ENCODE measurements at places on chromosomes 6 and 20.

DNA sequence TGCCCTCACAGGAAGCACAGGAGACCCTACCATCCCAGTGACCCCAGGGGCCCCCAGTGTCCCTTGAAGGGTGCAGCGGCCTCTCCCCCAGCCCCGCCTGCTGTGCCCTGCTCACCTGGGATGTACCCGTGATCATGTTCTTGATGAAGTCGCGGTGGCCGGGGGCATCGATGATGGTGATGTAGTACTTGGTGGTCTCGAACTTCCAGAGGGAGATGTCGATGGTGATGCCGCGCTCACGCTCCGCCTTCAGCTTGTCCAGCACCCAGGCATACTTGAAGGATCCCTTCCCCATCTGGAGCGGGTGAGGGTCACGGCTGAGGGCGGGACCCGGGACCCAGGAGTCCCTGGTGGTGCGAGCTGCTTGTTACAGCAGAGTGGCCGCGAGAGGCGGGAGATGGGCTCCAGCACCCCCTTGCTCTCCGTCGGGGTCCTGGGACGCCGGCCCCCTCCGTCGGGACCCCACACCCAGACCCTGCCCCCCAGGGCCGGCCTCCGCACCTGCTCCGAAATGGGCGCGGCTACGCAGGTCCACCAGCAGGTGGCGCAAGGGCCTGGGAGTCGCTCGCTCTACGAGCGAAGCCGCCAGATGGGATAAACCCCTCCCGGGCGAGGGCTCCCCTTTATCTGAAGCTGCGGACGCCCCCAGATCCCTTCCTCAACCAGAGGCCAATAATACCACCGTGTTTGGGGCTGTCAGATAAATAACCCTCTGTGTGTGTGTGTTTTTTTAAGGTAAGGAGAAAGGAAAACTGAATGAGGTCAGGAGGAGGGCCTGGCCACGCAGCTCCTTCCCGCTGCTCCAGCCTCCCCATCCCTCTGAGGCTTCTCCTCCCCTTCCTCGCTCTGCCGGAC is 2.9 kb downstream of the EEF1A2 start:
- no peak for DNase-seq

GRCh38 chr20:10314198-10314597 is 95.6 kb downstream of the SNAP25 start:
- DNase-seq, result no peak

- DNase-seq, result no peak
Measured at GRCh38 chr6:107132330-107132954, 17.1 kb upstream of the BEND3 start.

DNA sequence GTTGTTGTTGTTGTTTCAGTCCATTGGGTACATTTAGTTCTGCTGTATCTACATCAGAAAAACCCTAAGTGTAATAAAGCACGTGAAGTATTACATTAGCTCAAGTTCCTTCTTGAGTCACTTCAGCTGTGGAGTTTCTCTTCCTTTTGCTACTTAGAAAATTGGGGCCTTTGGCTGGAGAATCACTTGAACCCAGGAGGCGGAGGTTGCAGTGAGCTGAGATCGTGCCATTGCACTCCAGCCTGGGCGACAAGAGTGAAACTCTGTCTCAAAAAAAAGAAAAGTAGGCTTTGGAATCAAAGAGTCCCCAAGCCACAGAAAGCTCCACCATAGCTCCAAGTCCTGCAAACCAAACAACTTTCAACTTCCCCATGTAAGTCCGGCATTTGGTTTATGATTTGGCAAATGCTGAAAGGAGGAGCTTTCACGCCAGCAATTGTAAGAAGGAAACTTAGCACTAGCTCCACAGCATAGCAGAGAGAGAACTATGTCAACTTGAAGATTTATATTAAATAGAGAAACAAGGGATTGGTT is 56.5 kb upstream of the RNF144B start:
- DNase-seq, result no peak

GRCh38 chr6:34239500-34239825 is 2.8 kb downstream of the HMGA1 start:
- DNase-seq, result no peak

GRCh38 chr6:170221753-170222400 is 69.0 kb downstream of the DLL1 start:
- DNase-seq, result no peak

DNA sequence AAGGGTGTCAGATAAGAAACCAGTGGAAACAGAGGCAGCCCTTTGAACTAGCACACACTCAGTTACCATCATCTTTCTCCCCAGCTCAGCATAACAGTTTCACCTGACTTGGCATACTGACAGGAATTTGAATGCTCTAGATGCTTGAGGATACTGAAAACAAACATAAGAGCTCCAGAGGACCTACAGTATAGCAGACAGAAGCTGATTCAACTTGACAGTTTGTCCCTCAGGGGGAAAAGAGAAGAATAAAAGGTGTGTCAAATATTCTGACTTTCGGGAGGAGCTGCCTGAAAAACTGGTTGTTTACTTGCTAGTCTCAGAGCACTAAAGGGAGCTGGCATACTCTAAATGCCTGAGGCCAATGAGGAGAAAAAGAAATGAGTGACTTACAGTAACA is 35.1 kb downstream of the EYS start:
- DNase-seq, result no peak

GRCh38 chr6:112683106-112683505 is 336.0 kb downstream of the RFPL4B start:
- no peak for DNase-seq

DNA sequence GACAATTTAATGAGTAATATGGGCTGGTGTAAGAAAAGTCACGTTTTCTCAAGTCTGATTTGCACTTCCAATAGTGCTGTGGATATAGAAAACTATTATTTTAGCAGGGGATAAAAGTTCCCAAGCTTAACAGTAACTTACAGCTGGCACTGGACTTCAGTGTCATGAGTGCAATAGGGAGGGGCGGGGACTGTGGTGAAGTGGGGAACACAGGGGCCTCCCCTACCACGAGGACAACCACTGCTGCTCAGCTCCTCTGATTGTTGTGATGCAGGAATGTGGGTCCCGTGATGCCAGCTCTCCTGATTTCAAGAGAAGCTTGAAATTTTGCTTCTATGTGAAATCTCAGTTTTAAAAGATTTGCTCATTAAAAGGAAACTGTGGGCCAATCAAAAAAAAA is 24.0 kb downstream of the SLC13A3 start:
- DNase-seq, result no peak

- peak; percentile 25 for DNase-seq
Measured at GRCh38 chr6:161373905-161374451, 100.1 kb upstream of the AGPAT4 start.

DNA sequence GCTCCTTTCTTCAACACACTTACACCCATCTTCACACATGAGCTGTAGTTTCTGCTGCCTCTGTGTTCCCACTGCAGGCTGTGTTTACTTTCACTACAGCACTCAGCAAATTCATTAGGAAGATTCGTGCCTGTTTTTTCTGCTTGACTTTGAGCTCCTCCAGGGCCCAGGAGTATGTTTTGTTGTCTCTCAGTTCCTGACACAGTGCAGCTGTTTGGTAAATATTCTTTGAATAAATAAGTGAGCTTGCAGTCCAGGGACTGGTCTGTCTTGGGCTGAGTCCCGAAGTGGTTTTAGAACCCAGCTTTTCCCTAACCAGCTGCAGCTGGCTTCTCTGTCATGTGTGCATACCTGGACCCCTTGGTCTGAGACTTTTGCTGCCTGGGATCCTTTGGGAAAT is 46.6 kb upstream of the CCN6 start:
- no peak for DNase-seq

- no peak for DNase-seq
Measured at GRCh38 chr20:63628246-63628975, 1.5 kb upstream of the GMEB2 start.

DNA sequence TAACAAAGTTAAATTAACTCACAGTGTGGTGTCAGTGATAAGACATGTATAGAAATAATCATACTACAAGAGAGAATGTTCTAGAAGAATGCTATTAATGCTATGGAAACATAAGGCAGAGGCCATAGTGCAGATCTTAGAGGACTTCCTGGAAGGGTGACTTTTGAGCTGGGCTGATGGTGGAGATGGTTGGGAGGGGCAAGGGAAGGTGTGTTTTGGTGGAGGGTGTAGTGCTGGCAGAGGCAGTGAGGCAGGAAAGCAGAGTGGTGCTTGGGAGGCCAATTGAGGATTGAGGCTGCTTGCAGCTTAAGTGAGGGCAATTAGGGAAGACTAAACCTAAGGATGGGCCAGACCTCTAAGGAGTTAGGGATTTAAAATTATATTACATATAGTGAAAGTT is 58.5 kb upstream of the FNDC1 start:
- no peak for DNase-seq

GRCh38 chr6:13457577-13457976 is 29.8 kb downstream of the GFOD1 start:
- no peak for DNase-seq
